ENCODE measurements at places on chromosomes 4 and X.

DNA sequence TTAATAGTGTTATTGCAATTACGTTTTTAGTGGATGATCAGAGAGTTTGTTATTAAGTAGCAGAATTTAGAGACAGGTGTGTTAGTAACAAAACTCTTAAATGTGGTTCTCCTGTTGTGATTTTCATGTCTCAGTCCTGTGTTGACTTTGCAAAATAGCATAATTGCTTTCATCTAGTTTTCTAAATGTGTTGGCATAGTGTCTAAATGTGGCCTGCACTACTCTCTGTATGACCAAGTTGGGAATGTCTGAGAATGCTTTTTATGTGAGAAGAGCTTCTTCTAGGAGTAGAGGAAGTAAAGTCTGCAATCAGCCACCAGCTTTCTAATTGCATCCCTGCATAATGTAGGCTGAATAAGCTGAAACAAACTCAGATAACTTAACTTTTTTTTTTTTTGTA lies 158.6 kb upstream of the FAT1 start:
- no peak for DNase-seq

DNA sequence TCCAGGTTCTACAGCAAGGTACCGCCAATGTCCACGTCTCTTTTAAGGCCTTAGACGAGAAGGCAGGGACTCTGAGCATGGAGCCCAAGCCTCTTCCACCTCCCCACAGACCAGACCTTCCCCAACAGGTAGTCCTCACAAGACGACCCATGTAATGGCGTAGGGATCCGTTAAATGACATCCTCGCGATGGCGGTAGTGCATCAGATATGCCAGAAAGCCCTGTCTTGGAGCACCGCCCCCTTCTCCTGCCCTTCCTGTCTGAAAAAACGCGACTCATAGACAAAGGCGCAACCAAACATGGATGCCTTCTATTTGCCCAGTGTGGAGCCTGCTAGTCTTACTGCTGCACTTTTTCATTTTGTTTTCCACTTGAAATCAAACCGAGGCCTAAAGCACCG lies 185.4 kb downstream of the OR13H1 start:
- peak; percentile 63 for DNase-seq

- DNase-seq = no peak
These were observed 17.7 kb downstream of the HELT start for GRCh38 chr4:185036019-185036418.

GRCh38 chrX:96692454-96692853 lies 7.8 kb downstream of the DIAPH2 start:
- no peak for DNase-seq

- DNase-seq = peak; percentile 54
These were observed 22.8 kb upstream of the CENPVL3 start for GRCh38 chrX:51641421-51642021.

- no peak for DNase-seq
These were observed 209.0 kb downstream of the HS6ST2 start for GRCh38 chrX:132749406-132749805.

GRCh38 chr4:69760455-69760854 lies at the start of gene SULT1B1:
TSS of gene SULT1B1 (minus strand) at chr4:69760620. CDS start at chr4:69755217, 5,403 bp downstream.
- no peak for DNase-seq

DNA sequence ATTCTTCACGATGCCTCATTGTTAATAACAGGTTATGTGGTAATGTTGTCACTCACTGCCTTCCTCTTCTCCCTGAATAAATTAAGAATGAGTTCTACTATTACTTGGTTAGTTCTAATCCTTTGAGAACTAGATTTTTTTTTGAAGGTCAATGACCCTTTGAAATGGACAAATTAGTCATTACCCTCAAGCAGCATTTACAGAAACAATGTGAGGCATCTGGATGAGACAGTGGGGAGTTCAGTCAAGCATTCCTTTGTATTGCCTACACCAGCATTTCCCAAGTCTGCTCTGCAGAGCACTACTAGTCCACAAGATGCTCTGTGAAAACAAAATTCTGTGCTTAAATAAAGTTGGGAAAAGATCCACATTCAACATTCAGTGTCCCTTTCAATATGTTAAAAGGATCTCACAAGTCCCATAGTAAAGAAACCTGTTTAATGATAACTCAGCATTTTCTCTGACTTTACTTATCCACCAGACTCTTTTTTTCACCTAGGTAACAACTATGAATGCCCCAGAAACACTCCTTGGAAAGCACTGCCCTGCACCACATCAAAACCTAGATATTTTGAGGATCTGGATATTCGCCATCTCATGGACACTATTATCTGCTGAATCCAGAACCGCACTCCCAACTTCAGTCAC lies 60.6 kb downstream of the CHRDL1 start:
- no peak for DNase-seq

DNA sequence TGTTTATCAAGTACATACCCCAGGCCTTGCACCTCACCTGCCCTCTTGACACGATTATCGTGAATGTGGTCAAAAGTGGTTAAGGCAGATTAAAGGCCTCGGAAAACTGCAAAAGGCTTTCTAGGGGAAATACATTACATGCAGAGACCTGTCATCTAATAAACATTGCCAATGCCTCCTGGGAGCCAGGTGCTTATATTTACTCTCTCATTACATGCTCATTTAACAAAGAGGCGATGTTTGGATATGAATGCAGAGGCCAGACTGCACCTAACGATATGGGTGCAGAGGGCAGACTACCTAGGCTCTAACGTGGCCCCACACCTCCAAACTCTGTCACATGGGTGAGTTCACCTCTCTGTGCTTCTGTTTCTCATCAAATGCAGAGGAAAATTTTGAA lies 14.5 kb downstream of the CRMP1 start:
- DNase-seq = no peak
